ENCODE measurements at places on chromosomes 3 and 15. TPM values are rescaled to one million over a fixed set of nuclear protein-coding genes. Genes with fewer than 3 reads are reported as not detected.
A peak's percentile ranks its signal among the peaks of the same experiment; 100 is the strongest.

- no peak for DNase-seq
Measured at GRCh38 chr3:63937661-63938651, 25.8 kb upstream of the SCAANT1 start.

SPATA12 gene
- not detected for total RNA-seq

GRCh38 chr15:47415539-47415971, 301.8 kb upstream of the SEMA6D start:
- no peak for DNase-seq

FSIP1 gene
- 0.09 TPM for total RNA-seq

DNA sequence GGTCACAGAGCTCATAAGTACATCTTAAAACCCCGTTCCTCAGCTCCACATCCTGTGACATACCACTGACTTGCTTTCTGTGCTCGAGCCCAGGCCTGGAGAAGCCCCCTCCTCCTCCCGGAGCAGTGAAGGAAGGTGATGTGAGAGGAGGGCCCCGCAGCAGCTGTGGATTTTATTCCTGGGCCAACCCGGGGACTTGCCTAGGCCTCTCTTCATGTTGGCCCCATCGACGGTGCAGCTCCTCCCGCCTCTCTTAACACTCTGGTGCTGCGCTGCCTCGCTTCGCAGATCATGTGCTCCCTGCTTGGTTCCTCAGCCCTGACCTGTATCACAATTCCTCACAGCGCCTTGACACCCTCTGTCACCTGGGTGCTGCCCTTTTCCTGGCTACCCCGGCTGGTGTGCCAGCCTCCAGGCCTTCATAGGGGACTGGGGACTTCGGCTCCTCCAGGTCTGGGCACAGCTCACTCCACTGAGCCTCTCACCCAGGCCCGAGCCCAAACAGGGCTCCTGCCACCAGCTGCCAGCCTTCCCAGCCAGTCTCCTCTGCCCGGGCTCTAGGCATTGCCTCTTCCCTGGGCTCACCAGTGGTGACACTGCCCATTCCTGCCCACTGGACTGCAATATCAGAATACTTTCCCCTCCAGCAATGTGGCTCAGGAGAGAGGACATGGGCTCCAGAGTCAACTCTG, 21.5 kb downstream of the MAGEF1 start:
- no peak for DNase-seq

- no peak for DNase-seq
Measured at GRCh38 chr15:31254431-31255175, 72.0 kb upstream of the KLF13 start.

DNA sequence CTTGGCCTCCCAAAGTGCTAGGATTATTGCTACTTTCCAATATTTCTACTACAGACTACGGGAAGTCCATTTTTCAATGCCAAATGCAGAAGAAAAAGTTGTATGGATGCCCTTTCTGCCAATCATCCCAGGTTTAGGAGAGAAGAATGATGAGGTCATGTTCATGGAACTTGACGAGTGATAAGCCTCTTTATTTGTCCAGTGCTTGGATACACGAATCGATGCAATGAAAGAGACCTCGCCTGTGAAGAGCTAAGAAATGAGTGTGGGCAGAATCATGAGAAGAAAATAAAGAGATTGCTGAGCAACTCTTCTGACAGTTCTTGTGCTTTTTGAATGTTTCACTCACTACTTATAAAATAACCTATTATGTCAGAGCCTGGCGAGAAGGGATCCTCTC, 996 bp upstream of the SLC28A1 start:
- no peak for DNase-seq

- no peak for DNase-seq
Measured at GRCh38 chr15:90838139-90838538, 30.2 kb upstream of the FURIN start.

DNA sequence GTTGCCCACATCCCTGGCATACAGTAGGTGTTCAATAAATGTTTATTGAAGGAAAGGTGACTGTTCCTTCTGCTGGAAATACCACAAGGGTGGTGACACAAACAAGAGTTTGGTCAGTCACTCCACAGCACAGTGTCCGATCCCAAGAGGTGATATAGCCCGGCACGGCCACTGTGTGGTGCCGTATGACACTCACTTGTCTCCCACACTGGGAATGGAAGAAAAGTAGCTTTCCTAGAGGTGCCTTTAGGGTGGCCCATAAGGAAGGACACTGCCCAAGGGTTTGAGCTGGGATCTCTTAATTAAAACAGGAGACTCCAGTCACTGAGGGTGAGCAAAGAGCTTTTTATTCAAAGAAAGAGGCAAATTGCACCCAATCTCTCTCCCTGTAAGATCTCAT, 40.5 kb downstream of the TGM4 start:
- DNase-seq = no peak

GRCh38 chr3:64225695-64226499, 631 bp upstream of the PRICKLE2 start:
- no peak for DNase-seq

DNA sequence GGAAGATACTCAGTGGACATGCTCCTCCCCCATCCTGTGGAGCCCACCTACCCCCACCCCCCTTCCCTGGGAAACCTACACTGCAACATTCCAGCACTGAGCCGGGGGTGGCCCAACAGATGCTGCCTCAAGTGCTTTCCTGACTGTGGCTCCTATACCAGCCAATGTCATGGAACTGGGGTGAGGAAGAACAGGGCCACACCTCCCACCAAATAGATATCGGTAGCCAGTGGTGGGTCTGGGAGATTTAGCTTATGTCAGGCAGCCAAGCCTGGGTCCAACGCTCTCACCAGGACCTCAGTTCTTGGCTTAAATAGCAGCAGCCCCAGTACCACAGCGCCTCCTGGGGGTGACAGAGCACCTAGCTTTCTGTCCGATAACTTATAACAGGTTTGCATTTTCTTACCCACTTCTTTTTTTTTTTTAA, 30.3 kb downstream of the CDC25A start:
- DNase-seq = peak; percentile 63

- no peak for DNase-seq
Measured at GRCh38 chr15:52021128-52021671, 2.2 kb downstream of the MAPK6 start.

- DNase-seq = peak; percentile 48
Measured at GRCh38 chr3:183253528-183254486, 754 bp downstream of the B3GNT5 start.

PSTPIP1 gene
- total RNA-seq = 4.6 TPM

B3GALNT1 gene
- 1.0 TPM for total RNA-seq

XCR1 gene
- not detected for total RNA-seq

INKA1 gene
- total RNA-seq = 4.2 TPM

DNA sequence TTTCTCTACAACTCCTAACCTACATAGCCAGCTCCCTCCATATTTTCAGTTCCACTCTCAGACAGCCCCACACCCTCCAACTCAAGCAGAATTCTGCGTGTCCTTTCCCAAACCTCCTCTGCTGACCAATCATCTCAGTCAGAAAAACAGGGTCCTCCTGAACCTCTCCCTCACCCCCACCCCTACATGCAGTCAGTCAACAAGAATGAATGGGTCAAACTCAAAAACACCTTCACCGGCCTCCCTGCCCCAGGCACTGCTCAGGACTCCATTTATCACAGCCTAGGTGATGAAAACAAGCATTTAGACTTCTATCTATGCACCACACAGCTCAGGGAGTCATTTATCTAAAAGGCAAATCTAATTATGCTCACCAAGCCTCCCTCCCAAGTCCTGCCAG, 32.4 kb downstream of the MYL3 start:
- no peak for DNase-seq

CGGBP1 gene
- 46.4 TPM for total RNA-seq

GRCh38 chr3:100606894-100607512, 2.4 kb upstream of the ADGRG7 start:
- no peak for DNase-seq

- no peak for DNase-seq
Measured at GRCh38 chr3:100354850-100355249, 20.3 kb downstream of the NIT2 start.

GRCh38 chr15:92545996-92546395, 109.6 kb downstream of the FAM174B start:
- DNase-seq = no peak

Measured in liver (tissue), 10 donors.